Right ventricle myocardium superior (tissue), 1 donor: ENCODE measurements at places on chromosomes 2 and 18. TPM values are rescaled to one million over a fixed set of nuclear protein-coding genes. Genes with fewer than 3 reads are reported as not detected.

The SLC38A11 gene
- 0.48 TPM for total RNA-seq

The TMEM150A gene
- total RNA-seq: 9.5 TPM

The PTH2R gene
- total RNA-seq: not detected

The GREB1L gene
- total RNA-seq: 8.0 TPM

The SIX3 gene
- total RNA-seq: not detected

The GTF2A1L gene
- not detected for total RNA-seq

The RESP18 gene
- total RNA-seq: not detected

The CDK5R2 gene
- total RNA-seq: not detected

The C2orf92 gene
- 1.2 TPM for total RNA-seq

The TBR1 gene
- not detected for total RNA-seq

The MOCOS gene
- 0.40 TPM for total RNA-seq

The PLEKHB2 gene
- total RNA-seq: 31.0 TPM

The TEX44 gene
- not detected for total RNA-seq

- no peak for DNase-seq
Measured at GRCh38 chr2:239706367-239706766, 305.5 kb upstream of the HDAC4 start.

DNA sequence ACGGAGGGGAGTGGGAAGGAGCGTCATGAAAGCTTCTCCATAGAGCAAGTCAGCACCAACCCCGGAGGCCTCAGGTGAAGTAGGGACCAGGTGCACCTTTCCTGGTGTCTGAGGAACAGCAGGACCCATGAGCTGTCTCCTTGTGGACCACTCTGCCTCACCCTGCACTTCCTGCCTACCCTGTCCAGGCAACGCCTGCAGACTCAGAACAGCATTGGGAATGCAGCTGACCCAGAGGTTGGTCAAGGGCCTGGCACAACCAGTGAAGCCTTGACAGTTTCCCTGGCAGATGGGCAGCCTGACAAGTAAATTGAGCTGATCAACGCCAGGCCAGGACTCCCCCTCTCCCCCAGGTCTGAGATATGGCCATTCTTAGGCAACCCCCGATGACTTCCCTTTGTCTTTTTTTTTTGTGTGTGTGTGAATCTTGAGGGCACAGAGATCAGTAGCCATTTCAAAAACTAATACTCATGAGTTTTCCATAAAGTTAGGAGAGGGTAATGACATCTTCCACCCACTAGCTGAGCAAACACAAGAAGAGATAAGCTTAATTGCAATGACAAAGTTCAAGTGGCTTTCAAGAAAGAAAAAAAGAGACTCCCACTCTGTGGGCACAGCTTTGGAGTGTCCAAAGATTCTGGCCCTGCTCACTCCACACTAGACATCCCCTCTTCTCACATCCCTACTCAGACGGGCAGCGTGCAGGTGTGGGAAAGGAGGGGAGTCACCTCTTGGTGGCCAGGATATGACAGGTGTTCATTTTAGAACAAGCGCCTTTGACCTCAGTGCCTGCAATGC lies 3.5 kb upstream of the FABP1 start:
- no peak for DNase-seq

DNA sequence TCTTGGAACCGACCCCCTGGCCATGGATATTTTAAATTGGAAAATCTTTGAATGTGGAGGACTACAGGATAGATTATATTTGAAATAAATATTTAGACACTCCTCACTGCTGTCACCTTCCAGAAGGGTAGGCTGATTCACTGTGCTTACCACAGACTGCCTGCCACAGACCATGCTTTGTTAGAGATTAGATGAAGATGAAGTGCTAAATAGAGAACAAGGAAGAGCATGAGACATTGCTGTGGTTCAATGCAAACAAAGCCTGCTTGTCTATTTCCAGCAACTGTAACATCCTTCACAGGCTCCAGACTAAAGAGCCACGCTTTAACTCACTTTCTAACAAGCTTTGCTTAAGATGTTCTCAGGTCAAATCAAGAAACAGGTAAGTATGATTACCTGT lies 81.0 kb upstream of the TMEM17 start:
- DNase-seq: no peak

DNA sequence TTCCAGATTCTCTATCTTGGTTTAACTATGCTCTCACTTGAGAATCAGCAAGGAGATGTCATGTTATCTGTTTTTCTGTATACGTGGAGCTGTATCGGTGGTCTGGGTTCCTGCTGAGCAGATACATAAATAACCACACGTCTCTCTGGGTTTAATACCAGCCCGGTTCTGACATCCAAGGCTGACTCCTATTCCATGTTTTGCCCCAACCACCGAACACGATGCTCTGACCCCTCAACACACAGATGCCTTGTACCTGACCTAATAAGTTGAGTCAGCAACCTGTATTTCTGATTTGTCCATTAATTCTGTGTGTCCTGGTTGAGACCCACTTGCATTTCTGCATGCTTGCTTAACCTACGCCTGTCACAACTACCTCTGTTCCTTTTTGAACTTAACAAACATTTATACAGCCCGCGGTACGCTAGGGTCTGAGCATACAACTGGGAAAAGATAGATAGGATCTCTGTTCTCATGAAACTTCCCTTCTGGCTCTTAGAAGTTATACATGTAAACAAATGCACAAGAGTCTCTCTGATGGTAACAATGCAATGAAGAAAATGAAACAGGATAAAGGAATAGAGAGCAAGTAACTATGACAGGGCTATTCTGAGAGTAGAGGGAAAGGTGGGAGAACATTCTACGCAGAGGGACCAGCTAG lies 480.4 kb downstream of the PARD3B start:
- DNase-seq: no peak

DNA sequence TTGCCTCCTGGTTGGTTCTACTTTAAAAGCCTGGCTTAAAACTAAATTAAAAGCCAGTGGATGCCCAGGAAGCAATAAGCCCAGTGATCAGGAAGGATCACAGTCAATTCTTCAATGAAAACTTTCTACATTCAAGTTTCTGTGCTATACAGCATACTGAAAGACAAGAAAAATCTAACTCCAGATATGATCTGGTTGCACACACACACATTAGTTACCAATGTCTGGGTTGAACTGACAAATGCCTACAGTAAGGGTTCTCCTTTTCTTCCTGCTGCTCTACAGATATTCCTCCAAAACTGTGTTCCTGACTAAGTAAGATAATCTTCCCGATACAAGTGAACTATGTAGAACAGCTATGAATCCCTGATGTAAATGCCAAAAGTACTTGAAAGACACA lies 81.3 kb downstream of the ROCK2 start:
- no peak for DNase-seq

DNA sequence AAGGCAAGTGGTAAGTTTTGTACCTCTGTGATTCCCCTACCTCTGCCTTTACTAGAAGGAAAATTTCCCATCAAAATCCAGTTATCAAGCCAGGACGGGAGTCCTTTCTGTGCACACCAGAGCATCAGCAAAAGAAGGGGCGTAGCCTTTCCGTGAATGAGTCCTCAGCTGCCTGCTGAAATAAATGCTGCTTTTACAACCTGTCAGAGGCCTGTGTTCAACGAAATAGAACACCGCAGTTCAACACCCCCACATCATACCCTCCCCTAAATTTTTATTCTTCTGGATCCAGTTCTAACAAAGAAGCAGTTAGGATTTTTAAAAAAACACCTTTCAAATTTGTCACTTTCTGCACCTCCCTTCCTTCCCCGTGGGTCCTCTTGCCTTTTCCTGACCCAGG lies 135.8 kb downstream of the SETBP1 start:
- DNase-seq: no peak

DNA sequence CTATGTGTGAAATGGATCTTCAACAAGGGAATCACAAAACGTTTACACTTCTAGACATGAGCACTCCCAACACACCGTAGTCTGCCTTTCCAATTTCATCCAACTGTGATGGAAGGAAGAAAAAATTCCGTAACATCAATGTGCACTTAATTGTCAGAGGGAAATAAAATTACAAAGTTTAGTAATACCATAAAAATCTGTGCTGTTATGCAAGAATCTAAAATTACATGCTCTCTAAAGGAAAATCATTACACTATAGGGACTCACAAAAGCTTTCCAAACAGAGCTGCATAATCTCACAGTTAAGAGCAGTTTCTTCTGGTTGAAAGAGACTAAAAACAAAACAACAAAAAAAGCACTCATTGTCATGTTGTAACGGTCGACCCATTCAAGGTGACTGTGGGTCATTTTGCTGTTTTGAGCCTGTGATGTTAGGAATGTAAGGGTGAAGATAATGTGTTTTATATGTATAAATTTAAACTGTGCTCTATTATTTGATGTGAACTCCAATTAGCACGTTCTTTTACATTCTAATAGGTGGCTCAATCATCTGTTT lies 698.0 kb downstream of the TDRD15 start:
- no peak for DNase-seq

DNA sequence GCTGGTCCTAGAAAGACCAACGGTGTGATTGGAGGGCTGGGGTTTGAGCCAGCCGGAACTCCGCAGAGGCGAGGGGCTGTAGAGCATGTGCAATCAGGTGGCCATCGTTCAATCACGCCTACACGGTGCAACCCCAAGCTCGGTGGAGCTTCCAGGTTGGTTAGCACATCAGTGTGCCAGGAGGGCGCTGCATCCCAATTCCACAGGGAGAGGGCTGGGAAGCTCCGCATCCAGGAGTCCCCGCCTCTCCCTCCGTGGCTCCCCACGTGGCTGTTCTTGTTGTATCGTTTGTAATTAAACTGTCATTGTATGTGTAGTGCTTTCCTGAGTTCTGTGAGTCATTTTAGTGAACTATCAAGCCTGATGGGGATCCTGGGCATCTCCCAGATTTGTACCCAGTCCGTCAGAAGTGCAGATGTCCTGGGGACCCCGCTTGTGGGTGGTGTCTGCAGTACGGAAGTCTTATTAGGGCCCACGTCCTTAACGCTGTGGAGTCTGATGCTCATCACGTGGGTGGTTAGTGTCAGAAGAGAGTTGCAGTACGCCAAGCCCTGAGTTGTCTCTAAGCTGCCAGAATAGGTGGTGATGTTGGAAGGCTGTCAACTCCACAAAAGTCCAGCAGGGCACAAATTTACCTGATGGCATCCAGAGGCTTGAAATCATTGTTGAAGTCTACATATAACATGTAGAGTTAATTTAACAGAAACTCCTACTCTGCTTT lies 20.6 kb upstream of the AMMECR1L start:
- DNase-seq: no peak

- DNase-seq: no peak
Measured at GRCh38 chr2:237281836-237282306, 132.1 kb downstream of the COL6A3 start.

DNA sequence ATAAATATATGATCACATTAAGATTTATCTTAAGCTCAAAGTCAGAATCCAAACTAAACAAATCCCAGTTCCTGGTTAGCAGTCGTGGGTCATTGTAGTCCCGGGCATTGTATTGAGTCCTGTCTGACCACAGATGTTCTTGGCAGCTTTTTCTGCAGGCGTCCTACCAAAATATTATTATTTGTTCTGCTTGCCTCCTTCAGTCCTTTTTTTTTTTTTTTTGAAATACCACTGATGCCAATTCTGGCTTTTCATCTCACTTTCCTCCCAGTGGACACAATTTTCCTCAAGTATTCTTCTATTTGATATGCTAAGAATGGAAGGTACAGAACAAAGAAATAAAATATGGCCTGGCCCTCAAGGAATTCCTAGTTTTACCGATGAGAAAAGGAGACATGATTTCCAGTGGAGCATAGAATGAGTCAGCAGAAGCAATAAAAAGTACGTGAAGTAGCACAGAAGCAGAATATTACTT lies 151.6 kb downstream of the CSRNP3 start:
- DNase-seq: no peak

- DNase-seq: no peak
Measured at GRCh38 chr2:242044313-242044590, 174.7 kb downstream of the RTP5 start.

DNA sequence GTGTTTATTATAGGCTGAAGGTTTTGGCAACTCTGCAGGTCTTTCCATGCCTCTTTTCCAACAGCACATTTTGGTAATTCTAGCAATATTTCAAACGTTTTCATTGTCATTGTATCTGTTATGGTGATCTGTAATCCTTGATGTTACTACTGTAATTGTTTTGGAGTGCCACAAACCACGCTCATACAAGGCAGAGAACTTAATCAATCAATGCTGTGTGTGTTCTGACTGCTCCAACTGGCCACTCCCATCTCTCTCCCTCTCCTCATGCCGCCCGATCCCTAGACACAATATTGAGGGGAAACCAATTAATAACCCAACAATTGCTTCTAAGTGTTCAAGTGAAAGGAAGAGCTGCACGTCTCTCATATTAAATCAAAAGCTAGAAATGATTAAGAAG lies 32.9 kb downstream of the HDLBP start:
- no peak for DNase-seq

GRCh38 chr2:60526623-60527022 lies 26.8 kb downstream of the BCL11A start:
- no peak for DNase-seq

DNA sequence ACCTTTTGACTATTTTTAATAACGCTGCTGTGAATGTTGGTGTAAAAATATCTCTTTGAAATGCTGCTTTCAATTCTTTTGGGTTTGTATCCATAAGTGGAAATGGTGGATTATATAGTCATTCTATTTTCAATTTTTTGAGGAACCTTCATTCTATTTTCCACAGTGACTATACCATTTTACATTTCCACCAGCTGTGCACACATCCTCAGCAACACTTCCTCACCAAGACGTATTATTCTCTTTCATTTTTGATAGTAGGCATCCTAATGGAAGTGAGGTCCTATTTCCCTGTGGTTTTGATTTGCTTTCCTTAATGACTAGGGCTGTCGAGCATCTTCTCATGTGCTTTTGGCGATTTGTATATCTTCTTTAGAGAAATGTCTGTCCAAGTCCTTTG lies 14.8 kb downstream of the CASP10 start:
- no peak for DNase-seq

- DNase-seq: no peak
Measured at GRCh38 chr18:72783530-72783929, 84.3 kb downstream of the NETO1 start.

DNA sequence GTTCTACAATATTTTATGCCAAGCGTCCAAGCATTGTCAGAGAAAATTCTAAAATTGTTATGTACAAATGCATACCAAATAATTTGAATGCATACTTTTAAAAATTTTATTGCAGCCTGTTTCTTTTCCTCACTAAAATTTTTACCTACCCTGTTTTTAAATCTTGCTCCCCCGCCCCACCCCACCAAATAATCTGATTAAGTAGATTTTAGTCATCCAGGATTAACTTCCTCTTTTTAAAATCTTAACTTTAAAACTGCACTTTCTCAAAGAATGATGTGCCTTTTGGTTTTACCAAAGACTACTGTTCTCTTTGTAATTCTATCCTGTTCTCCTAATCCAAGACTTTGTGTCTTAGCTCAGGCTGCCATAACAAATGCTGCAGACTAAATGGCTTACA lies 269.4 kb upstream of the FN1 start:
- no peak for DNase-seq

DNA sequence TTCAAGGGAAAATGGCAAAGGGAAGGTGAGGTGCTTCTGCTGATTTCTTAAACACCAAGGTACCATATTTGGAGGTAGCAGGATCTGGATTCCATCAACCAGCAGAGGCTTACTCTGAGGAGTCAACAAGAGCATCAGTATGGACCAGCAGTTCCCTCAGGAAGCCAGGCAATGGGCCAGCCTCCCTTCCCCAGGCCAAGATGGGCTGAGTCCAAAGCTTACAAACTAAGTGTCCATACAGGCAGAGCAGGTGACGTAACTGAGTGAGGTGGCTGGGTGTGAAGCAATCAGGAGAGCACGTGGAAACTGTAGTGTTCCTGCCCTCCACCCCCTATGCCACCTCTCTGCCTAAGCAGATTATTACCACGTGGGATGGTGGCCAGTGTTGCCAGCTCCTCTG lies 134.2 kb upstream of the HNRNPA3 start:
- peak; percentile 51 for DNase-seq

- no peak for DNase-seq
Measured at GRCh38 chr18:32429402-32429801, 41.3 kb downstream of the GAREM1 start.

GRCh38 chr2:3100386-3100785 lies 277.2 kb downstream of the EIPR1 start:
- DNase-seq: no peak
